CD4-positive, alpha-beta T cell (primary cell): ENCODE measurements at places on chromosomes 4 and X.

DNA sequence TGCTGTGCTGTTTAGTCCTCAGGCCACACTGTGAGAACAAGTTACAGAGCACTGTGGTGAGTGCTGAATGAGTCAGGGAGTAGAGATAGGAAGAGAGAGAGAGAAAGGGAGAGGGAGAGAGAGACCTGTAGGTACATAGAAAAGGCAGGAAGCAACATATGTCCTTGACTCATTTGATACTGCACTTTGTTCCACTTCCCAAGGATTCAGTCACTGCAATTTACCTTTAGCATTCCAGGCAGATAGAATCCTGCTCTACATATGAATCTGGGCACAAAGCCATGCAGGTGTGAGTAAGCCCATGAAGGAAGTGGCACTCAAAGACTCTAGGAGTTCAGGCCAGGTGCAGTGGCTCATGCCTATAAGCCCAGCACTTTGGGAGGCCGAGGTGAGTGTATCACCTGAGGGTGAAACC lies 1.0 kb upstream of the DAPP1 start:
- DNase-seq = peak; percentile 19

GRCh38 chrX:118088084-118088483 lies 28.5 kb downstream of the KLHL13 start:
- no peak for DNase-seq

DNA sequence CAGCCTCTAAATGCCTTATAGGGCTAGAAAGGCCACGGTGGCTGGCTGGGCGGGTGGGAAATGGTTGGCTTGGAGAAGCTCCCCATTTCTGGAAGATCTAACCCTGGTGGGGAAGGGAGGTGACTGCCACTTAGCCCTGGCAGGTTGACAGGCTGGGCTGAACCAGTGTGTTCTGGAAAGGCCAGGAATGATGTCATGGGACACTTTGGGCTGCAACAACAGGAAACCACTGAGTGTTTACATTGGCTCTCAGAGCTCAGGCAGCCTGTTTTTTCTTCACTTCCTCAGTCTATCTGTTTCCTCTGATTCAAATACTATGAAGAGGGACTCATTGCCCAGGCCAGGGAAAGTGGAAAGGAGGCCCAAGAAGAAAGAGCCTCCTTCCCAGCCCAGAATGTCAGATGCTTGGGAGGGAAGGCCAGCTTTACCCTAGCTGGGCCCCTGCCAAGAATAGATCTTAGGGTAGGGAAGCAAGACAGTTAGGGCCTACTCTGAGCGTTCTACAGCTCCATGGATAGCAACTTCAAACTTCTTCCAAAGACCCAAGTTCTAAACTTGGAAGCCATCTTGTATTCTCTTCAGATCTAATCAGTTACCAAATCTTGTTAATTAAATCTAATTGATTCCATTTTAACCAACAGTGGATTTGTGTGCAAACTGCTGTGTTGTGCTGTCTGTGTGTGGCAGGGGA lies 65.8 kb upstream of the MSN start:
- peak; percentile 46 for DNase-seq

DNA sequence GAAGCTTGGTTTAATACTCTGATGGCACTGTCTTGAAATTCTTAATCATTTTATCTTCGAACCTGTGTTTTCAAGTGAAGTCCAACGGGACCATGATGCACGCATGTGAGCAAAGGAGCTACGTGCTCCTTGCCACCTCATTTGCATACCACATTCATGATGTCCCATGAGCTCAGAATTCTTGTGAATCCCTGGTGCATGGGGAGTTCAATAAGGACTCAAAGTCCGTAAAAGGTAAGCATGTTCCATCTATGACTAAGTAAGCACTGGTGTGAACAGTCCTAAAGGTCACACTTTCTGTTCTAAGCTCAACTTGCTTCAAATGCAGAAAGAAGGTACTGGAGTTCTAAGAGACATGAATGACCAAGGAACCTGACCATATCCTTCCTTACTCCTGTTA lies 13.1 kb upstream of the GPM6B start:
- no peak for DNase-seq

GRCh38 chr4:114400531-114400930 lies 198.1 kb upstream of the UGT8 start:
- DNase-seq = no peak

DNA sequence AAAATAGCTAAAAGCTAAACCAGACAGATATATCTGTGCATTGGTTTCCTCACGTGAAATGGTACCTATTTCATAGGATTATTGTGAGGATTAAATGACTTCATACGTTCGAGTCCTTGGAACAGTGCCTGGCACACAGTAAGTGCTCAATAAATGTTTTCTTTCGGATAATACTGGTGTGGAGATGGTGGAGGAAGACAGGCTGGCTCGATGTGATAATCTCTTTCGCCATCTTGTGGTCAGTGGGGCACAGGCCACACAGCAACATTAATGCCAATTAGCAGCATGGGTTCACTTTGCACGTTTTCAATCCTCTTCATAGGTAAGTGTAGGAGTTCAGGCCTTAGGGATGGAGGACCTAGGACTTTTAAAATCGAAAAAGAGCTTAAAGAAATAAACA lies 9.3 kb downstream of the PAGE4 start:
- DNase-seq = no peak

- DNase-seq = no peak
Observed at GRCh38 chr4:85741381-85741780, 266.4 kb downstream of the ARHGAP24 start.

- no peak for DNase-seq
Observed at GRCh38 chrX:20595928-20596575, 329.3 kb upstream of the RPS6KA3 start.

DNA sequence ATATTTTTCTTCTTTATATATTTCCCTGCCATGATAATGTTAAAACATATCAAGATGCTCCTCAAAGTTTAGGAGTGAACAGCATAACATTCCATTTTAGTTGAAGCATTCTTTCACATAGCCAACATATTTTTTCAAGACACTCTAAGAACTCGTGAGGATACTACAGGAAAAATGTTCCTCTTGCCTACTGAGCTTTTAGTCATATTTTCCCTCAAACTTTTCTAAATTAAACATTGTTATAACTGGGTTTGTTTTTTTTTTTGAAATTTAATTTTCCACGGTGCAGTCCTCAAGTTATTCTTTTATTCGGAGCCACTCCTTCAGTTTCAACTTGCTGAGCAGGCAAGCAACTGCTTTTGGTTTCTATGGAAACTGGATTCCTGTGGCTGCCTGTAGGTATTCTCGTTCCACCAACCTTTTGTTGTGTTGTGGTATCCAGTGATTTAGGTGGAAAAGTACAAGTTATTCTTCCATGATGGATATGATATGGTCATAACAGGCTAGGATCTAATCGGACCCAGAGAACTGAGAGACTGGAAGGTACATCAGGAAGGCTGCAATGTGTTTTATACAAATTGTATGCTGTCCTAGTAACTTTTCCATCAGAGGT lies 248.0 kb downstream of the TRIML1 start:
- no peak for DNase-seq

GRCh38 chr4:105059337-105059736 lies 87.3 kb upstream of the TET2 start:
- DNase-seq = peak; percentile 63

DNA sequence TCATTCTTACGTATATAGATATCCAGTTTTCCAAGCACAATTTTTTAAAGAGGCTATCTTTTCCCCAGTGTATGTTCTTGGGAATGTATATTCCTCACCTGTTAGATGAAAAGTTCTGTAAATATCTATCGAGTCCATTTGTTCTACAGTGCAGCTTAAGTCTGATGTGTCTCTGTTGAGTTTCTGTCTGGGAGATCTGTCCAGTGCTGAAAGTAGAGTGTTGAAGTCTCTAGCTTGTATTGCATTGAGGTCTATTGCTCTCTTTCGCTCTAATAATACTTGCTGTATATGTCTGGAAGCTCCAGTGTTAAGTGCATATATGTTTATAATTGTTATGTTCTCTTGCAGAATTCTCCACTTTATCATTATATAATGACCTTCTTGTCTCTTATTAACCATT lies 373.1 kb downstream of the PPARGC1A start:
- no peak for DNase-seq

- DNase-seq = no peak
Observed at GRCh38 chrX:8679550-8679949, 52.4 kb downstream of the ANOS1 start.

DNA sequence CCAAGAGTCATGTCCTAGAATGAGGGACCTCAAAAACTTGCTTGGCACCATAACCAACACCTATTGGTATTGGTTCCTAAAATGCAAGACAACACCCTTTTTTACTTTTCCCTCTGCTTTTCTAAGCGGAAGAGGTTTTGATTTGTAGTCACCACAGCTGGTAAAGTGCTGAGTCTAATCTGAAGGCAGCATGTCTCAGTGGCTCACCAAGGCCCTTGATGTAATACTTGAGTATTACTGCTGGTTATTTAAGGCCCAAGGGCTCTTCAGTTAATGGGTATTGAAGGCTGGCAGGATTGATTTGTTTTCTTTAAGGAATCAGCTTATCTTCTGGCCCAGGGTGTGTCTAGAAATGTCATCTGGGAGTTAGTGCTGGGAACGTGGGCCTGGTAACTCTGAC lies 735.1 kb downstream of the GLUD2 start:
- DNase-seq = no peak
